ENCODE measurements at places on chromosomes 3 and 15.
A peak's percentile ranks its signal among the peaks of the same experiment; 100 is the strongest.

DNA sequence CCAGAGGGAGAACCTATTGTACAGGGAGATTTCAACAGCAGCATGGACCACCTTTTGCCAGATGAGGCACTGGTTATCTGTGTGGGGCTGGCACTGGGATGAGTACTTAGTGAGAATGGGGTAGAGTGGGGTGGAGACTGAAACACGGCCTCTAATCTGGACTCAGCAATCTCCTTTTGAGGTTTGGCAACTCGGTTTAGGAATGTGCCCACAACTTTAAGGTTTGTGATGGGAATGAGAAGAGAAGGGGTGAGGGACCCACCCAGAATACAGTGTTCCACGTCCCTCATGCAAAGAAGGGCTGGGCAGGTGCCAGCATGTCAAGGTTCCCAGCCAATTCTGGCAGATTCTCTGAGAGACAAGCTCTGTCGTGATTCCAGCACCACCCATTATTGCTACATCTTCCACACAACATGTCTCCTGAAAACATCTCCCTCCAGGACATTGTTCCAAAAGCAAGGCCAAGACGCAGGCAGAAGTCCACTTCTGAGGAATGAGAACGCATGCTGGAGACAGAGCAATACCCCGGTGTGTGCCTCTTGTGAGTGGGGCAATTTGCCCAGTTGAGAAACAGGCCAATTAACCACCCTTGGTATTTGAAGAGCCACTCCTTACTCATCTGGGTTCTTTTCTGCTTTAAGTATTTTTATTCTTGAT is 37.5 kb upstream of the CCR4 start:
- DNase-seq = no peak
- peaks cover 15% of the 10 kb centered on the region for H3K4me1 ChIP-seq
- H3K27ac ChIP-seq = no peak overlapping the region
- H3K4me3 ChIP-seq = no peak overlapping the region

DNA sequence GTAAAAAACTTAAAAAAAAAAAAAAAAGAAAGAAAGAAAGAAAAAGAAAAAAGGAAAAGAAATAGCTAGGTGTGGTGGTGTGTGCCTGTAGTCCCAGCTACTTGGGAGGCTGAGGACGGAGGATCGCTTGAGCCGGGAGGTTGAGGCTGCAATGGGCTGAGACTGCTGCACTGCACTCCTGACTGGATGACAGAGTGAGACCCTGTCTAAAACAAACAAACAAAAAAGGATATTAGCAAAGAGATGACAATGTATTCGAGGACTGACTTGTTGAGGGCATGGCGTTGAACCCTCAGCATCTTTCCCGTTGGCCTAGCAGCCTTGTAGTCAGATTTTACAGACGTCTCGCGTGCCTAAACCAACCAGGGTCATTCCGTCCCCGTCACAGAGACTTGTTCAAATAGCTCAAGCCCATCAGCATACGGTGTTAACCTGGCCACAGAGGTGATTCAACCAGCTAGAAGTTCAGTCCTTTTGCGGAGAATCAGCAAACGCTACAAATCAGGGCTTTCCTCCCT is 528 bp upstream of the NIT2 start:
- no peaks in the 10 kb centered on the region for H3K27me3 ChIP-seq
- no peak for DNase-seq
- no peaks in the 10 kb centered on the region for H3K36me3 ChIP-seq
- peaks cover 51% of the 10 kb centered on the region for H3K4me1 ChIP-seq
- H3K4me3 ChIP-seq = peak overlapping the region; percentile 82

DNA sequence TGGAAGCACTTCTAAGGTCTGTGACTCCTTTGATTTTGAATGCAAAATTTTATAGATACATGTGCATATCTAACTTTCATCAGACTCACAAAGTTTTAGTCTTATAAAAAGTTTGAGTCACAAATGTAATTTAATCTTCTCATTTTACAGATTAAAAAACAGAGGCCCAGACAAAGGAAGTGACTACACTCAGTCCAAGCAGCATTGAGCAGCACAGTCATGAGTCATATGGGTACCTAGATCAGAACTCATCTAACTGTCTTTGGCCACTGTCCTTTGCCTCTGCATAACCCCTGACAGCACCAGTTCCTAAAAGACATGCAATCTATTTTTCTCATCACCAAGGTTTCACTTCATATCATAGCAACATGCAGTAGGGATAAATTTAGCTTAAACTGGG is 210.7 kb upstream of the KCNH8 start:
- no peaks in the 10 kb centered on the region for H3K27me3 ChIP-seq
- H3K4me1 ChIP-seq = no peaks in the 10 kb centered on the region
- H3K36me3 ChIP-seq = no peaks in the 10 kb centered on the region
- no peak for DNase-seq

- H3K27me3 ChIP-seq = peaks cover 28% of the 10 kb centered on the region
- H3K27ac ChIP-seq = no peak overlapping the region
- no peaks in the 10 kb centered on the region for H3K36me3 ChIP-seq
- H3K4me1 ChIP-seq = peaks cover 11% of the 10 kb centered on the region
These were observed 119.1 kb downstream of the ADCY5 start for GRCh38 chr3:123329636-123330340.

DNA sequence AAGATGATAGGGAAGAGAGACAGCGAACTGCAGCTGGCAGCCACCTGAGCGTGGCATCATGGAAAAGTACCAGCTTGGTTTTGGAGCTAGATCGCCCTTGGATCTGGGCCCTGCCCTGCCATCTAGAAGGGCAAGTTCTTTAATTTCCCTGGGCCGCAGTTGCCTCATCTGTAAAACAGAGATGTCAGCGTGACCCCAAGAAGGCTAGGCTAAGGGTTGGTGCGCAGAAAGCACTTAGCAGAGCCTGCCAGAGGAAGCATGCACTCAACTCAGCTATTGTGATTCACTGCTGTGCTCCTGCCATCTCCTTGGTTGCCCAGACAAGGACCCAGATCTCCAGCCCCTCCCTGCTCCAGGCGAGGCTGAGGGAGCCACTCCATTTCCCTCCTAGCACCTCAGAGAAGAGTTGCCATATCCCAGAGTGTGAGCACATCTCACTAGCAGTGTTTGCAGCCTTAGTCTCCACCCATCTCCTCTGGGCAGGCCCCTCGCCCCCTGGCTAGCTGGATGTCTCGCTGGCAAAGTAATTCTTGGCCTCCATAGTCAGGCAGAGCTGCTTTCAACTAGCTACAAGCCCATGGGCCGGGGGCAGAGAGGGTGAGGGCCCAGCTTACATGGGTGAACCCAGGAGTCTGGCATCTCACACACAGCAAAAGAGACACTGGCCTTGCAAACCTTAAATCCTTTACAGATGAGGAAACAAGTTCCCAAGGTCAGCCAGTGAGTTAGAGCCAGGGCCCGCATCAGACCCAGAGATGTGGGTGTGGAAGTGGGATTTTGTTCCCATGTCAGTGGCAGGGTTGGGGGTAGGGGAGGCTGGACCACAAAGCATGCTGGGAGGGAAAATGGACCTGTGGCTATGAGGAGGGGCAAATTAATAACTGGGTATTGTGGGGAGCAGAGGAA is 280.7 kb upstream of the TLE3 start:
- H3K4me1 ChIP-seq = no peaks in the 10 kb centered on the region
- no peak overlapping the region for H3K4me3 ChIP-seq
- peaks cover 31% of the 10 kb centered on the region for H3K27me3 ChIP-seq
- DNase-seq = no peak
- no peaks in the 10 kb centered on the region for H3K36me3 ChIP-seq
- no peak overlapping the region for H3K27ac ChIP-seq

- H3K4me1 ChIP-seq = no peaks in the 10 kb centered on the region
- no peak overlapping the region for H3K27ac ChIP-seq
- no peak for DNase-seq
- no peak overlapping the region for H3K4me3 ChIP-seq
- peaks cover 5% of the 10 kb centered on the region for H3K27me3 ChIP-seq
These were observed 22.4 kb upstream of the FAM174B start for GRCh38 chr15:92677999-92678398.

DNA sequence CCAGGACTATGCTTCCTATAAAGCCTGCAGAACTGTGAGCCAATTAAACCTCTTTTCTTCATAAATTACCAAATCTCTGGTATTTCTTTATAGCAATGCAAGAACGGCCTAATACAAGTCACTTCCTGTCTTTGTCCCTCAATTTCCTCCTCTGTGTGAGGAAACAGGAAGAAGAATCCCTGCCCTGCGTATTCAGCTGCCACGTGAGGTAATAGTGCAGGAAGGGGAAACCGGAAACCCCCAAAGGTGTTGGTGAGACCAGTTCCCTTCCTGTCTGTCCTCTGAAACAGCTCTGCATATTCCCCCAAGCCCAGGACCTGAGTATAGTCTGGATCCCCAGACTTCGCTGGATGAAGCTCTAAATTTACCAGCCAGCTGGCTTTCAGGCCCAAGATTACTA is 18.1 kb upstream of the PTPN23 start:
- H3K4me1 ChIP-seq = peaks cover 28% of the 10 kb centered on the region
- no peaks in the 10 kb centered on the region for H3K27me3 ChIP-seq
- no peak for DNase-seq
- no peaks in the 10 kb centered on the region for H3K36me3 ChIP-seq
- no peak overlapping the region for H3K27ac ChIP-seq

DNA sequence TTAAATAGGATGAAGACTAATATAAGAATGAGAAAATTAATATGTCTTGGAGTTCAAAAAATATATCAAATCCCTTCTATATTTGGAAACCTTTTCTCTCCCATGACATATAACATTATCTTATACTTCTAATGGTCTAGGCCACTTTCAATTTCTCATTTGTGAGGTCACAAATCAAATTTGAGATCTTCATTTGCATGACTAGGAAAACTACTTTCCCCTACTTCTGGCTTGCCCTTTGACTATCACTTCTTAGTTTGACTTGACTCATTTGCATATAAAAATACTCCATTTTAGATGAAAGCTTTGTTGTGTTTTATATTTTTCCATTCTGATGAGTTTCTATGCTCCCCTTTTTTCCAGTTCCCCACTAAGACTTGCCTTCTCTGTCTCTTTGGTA is 598.6 kb upstream of the TBL1XR1 start:
- no peak for DNase-seq
- no peak overlapping the region for H3K27ac ChIP-seq
- no peaks in the 10 kb centered on the region for H3K27me3 ChIP-seq
- no peak overlapping the region for H3K4me3 ChIP-seq
- H3K36me3 ChIP-seq = no peaks in the 10 kb centered on the region

DNA sequence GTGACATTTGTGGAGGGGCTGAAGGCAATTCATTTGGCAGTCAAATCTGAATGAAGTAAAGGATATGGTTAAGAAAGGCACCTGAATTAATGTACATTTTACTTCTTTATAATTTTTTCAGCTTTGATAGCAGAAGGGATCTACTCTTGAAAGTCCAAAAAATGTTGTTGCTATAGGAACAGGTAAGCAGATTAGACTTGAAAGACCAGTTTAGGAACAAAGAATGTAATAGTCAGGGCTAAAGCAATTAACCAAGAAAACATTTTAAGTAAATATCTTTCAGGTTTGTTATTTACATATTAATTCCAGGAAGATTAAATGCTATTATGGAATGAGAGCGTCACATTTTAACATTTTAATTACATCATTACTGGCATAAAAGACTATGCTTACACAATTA is 1.1 kb downstream of the ATP13A4 start:
- H3K27ac ChIP-seq = no peak overlapping the region
- H3K4me3 ChIP-seq = no peak overlapping the region
- H3K36me3 ChIP-seq = no peaks in the 10 kb centered on the region
- H3K27me3 ChIP-seq = peaks cover 1% of the 10 kb centered on the region

DNA sequence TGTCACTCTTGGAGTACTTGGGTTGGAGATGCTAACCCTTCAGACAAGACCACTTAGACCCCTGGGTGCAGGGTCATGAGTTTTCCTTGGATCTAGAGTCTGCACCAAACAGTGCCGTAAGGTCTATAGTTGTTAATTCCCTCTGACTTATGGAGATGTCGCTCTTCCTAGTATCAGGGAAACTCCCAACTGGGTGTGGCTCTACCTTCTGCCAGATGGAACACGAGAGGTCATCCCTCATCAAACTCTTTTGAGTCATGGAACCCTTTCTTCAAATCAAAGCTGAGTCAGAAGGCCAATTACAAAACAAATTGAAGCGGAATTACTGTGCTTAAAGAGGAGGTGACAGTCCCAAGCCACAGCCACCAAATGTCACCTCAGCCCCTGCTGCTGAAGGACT is 514.9 kb upstream of the PROK2 start:
- no peak for DNase-seq
- no peaks in the 10 kb centered on the region for H3K27me3 ChIP-seq
- H3K4me3 ChIP-seq = no peak overlapping the region
- H3K36me3 ChIP-seq = no peaks in the 10 kb centered on the region
- H3K27ac ChIP-seq = no peak overlapping the region
- no peaks in the 10 kb centered on the region for H3K4me1 ChIP-seq
